EL (cell line): ENCODE measurements at places on chromosomes 7 and 10.

DNA sequence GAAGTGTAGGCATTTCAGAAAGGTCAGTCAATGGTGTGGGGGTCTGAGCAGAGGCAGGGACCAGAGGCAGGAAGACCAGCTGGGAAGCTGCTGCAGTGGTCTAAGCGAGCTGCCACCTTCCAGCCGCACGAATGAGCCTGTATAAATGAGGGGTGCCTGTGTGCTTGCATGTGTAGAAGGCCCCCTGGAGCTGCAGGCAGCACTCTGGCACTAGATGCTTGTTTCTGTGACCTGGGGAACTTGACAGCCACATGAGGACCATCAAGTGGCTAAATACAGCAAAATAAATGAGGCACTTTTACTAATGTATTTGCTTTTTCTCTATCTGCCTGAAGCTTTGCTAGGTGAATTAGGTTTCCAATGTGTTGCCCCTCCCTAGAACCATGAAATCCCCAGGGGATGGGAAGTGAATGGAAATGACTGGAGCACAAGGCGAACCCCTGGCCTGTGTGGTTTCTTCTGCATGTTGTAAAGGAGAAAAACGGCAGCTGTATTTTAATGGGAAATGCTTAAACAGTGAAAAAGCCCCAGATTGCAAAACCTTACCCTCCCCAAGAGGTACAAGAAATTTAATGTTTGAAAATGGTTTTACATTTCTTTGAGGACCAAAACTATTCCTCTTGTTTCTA, 57.7 kb downstream of the PYROXD2 start:
- DNase-seq: peak; percentile 57

- no peak for DNase-seq
Observed at GRCh38 chr7:122310119-122311021, 5.8 kb upstream of the FEZF1 start.

DNA sequence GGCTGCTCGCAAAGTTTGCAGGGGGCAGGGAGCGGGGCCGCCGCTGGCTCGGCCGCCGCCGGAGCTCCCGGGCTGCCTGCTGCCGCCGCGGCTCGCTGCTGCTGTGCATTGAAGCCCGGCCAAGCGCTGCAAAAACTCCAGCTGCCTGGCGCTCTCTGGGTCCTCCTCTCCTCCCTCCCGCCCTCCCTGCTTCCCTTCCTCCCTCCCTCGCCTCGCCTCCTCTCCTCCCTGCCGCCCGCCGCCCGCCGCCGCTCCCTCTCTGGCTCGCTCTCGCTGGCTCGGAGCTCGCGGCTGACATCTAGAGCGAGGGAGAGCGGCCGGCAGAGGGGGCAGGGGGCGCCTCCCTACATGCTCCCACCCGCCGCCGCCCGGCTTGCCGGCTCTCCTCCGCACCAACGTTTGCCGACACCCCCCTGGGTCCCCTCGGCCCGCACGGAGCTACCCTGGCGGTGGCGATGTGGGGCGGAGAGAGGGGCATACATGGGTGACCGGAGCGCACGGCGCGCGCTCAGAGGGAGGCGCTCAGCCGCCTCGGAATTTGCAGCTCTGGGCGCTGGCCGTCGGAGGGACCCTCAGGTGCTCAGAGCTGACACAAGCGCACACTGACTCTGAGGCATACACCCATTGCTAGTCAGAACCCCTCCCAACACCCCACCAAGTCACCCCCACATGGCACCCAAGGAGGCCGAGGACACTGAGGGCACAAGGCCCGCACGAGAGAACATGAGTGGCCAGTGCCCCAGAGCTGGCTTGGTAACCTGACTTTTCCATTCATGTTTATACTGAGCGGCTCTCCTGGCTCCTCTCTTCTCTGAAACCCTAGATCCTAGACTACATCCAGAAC, 1.2 kb upstream of the PLXNA4 start:
- DNase-seq: peak; percentile 48

GRCh38 chr7:16422103-16422435, 731 bp upstream of the CRPPA start:
- DNase-seq: peak; percentile 44

GRCh38 chr7:1081931-1082401, 5.9 kb upstream of the GPER1 start:
- peak; percentile 34 for DNase-seq

- DNase-seq: no peak
Observed at GRCh38 chr10:98217801-98218200, 50.2 kb downstream of the LOXL4 start.

DNA sequence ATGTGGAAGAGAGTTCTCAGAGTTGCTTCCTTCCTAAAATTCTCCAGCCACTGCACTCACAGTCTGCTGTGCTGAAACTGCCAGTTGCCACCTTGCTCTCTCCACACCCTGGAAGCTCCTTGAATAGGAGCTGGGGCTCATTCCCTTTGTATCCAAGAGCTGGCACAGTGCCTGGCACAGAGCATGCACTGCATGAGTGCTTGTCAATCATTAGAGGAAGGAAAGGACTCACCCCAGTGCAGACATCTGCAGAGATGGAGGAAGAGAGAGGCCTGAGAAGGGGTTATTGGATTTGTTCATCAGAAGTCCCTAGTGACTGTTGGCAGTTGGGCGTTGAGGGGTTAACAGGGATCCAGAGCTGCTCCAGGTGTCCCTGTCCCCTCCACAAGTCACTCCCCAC, 41.7 kb upstream of the DUSP5 start:
- DNase-seq: no peak

- DNase-seq: peak; percentile 47
Observed at GRCh38 chr10:51073453-51074237, 642 bp upstream of the PRKG1 start.

- no peak for DNase-seq
Observed at GRCh38 chr10:57482259-57482658, 785.4 kb downstream of the IPMK start.

DNA sequence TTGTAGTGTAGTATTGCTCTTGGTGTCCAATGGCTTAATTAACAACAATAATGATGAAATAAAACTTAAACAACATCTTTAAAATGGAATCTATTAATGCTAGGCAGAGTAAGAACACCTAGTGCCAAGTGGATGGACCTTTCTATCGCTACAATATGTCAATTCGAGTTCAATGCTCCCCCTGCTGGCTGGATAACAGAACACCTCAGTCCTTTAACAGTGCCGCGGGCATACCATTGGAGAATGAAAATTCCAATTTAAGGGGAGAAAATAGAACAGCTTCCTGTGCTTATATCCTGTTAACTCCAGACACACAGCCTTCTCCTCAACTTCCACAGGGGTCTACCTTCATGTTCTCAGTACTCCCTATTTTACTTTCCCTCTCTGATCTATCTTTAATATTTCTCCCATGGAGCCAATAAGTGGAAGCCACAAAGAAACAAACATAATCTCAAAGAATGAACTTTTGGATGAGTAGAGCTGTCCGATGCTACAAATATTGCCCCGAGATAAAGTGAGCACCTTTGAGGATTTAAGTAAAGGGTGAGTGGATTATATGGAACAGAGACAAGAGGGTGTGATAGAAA, 41.4 kb downstream of the COL1A2 start:
- DNase-seq: peak; percentile 72

DNA sequence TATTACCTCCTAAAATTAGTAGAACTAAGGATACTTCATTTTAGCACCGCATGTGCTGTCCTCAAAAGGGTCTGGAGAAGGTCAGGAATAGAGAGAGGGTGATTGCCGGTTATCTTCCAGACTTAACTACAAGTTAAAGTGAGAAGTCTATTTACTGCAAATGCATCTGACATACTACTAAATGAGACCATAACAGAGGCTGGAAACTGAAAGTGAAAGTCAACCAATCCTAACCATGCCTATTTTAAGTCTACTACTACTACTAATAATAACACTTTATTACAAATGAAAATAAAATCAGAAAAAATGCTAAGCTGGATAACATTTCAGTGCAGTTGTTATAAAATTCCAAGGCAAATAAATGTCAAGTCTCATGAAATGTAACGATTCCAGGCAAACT, 244.7 kb downstream of the KIF20B start:
- DNase-seq: no peak

DNA sequence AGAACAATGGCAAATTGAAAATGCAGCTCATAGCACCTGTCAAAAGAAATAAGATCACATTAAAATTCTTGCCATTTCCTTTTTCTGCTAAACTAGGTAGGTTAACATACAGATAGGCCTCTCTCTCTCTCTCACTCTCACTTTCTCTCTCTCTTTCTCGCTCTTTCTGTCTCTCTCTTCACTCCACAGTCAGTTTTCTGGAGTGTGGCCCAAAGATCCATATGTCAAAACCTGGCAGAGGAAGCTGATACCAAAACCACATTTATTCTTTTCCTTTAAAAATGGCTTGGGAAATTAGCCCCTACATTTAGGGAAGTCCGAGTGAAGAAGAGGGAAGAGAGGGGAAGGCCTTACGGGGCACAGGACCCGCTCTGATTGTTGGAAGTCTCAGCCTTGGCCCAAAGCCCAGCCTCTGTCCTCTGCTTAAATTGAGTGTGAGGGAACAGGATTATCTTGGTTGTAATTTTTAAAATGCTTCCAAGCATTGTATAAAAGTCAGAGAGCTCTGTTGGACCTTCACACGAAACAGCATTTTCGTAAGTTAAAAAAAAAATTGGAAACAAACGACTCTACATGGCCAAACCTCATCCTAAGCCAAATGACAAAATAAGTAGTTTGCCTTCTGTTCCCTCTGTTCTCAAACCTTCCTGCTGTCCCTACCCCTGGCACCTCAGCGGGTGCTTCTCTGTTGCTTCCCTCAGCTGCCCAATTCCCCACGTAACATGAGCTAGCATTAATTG, 83.2 kb downstream of the FRMD4A start:
- DNase-seq: no peak

- DNase-seq: no peak
Observed at GRCh38 chr7:142476077-142476476, 218.2 kb upstream of the PRSS58 start.

- DNase-seq: no peak
Observed at GRCh38 chr7:38051786-38052185, 126.3 kb upstream of the STARD3NL start.

GRCh38 chr10:43229208-43230061, 37.4 kb downstream of the RASGEF1A start:
- DNase-seq: no peak

GRCh38 chr7:17298102-17298839, at the start of gene AHR:
AHR (plus strand) TSS chr7:17298652; CDS start chr7:17299265, 613 bp downstream.
- peak; percentile 89 for DNase-seq

DNA sequence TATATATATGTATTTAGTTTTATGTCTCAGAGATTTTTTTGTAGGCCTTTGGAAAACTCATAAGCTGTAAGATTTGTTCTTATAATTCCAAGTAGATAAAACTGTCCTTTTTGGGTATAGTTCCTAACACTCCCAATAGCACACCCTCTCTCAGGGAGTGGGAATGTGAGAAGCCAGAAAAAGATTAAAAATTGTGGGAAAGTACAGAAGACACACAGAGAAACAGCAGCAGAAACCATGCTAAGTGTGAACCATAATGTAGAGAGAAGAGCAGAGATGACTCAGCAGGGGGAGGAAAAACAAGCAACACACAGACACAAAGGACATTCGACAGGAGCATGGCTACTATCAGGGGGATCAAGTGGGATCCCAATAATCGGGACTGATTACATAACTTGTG, 401.6 kb downstream of the MAGI2 start:
- no peak for DNase-seq

- no peak for DNase-seq
Observed at GRCh38 chr10:131274883-131275282, 36.6 kb downstream of the TCERG1L start.

DNA sequence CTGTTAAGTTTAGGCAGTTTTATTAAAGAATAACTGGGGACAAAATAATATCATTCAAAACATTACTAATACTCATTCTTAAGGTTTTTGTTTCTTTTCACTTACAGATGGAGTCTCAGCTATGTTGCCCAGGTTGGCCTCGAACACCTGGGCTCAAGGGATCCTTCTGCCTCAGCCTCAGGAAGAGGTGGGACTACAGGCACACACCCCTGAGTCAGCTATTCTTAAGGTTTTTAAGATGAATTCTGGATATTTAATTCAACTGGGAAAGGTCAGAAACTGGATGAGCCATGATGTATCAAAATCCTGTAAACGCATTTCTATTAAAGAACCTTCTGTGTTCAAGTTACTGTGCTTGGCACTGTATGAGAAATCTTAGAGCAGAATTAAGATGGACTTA, 3.5 kb downstream of the OAT start:
- DNase-seq: no peak

- DNase-seq: no peak
Observed at GRCh38 chr7:145665499-145666258, 450.9 kb upstream of the CNTNAP2 start.

DNA sequence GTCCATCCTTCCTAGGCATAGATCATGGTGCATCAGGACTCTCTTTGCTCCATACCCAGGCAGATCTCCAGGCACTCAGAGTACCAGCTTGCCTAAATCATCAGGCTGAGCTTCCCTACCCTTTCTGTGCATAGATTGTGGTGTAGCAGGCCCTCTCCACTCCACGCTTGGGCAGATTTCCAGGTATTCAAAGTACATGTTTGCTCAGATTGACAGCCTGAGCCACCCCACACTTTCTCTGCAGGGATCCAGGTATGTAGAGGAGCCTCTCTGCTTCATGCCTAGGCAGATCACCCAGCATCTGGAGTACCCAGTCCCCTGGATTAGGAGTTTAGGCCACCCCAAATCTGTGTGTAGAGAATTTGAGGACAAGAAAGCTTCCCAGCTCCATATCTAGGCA, 957.4 kb upstream of the LRRTM3 start:
- no peak for DNase-seq

DNA sequence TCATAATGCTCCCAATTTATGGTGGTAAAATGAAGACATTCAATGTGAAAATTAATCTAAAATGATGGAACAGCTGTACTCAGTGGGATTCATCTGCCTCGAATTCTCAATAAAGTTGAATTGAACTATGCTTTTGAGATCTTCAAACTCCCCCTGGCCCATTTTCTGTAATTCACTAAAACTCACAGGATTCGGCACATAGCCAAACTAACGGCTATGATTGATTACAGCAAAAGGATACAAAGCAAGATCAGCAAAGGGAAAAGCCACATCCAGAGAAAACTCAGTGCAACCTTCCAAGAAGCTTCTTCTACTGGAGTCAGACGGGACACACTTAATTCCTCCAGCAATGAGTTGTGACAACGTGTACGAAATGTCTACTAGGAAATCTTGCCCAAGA, 307.5 kb downstream of the CNTNAP2 start:
- DNase-seq: no peak

DNA sequence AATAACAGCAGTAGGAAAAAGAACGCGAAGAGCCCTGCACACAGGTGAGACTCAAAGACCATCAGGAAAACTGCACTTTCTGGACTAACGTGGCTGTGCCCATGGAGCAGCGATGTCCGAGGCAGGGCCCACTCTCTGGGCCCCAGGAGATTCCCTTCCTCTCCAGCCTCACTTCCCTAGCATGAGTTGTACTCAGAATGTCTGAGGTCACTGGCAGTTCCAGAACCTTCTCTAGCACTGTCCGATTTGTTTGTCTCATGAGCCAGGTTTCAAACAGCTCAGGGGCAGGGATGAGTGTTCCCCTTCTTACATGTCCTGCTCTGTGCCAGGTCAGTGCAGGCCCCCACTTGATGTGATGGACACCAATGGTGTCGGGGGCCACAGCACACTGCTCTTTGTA, 484.2 kb downstream of the PTPRN2 start:
- no peak for DNase-seq

GRCh38 chr7:1922071-1922869, 252.2 kb downstream of the ELFN1 start:
- DNase-seq: no peak
